ENCODE measurements at places on chromosomes 1 and 21.

DNA sequence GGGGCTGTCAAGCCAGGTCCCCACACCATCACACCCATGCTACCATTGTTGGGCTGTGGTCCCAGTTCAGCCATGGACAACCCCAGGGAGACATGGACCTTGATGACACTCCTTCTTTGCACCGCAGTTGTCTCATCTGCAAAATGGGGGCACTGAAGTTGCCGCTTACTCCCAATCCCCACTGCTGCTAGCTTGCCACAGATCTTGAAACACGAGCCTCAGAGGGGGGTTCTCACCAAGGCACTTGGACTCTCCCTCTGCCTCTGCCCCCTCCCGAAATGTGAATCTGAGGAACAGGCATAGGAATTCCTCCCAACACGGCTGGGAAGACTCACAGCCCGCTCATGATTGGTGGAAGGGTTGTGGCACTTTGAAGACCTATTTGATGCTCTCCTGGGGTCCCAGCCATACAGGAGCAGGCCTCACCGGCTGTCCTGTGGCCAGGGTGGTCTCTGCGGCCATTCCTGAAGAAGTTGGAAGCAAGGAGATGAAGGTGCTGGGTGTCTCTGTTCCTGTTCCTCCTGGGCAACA lies 31.1 kb downstream of the RUNX3 start:
- no peak for DNase-seq

GRCh38 chr1:226609836-226610455 lies 61.4 kb downstream of the STUM start:
- DNase-seq = no peak

DNA sequence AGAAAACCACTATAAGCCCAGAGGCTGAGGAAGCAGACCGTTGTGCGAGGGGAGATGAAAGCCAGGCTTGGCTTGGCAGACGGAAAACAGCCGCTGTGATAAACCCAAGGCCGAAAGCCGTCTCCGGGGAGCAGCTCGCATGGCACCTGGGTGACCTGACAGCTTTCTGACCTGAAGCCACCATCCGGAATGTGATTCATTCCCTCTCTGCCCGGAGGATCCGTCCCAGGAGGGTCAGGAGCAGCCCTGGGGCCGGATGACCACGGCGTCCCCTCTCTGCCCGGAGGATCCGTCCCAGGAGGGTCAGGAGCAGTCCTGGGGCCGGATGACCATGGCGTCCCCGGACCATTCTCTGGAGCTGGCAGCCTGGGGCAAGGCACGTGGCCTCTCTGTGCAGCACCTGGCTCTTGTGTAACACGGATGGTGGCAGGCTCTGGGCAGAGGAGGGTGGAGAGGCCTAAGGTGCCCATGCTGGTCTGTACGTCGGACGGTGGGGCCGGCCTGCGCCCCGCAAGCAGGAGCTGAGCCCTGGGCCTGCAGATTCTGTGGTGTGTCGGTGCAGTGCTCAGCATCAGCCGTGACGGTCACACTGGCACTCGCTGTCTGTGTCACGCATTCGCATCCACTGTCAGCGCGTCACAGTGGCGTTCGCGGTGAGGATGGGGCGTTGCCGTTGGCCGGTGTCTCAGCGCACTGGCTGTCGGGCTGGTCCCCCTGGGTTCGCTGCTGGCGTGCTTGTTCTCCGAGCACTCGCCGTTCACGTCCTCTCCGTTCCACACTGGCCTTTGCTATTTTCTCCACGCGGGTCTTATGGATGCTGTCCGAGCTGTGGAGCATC lies 50.3 kb downstream of the SLX9 start:
- no peak for DNase-seq

- DNase-seq = no peak
Observed at GRCh38 chr1:51327386-51327785, 3.0 kb downstream of the TTC39A start.

GRCh38 chr1:89171067-89171438 lies 4.8 kb downstream of the GBP7 start:
- no peak for DNase-seq

DNA sequence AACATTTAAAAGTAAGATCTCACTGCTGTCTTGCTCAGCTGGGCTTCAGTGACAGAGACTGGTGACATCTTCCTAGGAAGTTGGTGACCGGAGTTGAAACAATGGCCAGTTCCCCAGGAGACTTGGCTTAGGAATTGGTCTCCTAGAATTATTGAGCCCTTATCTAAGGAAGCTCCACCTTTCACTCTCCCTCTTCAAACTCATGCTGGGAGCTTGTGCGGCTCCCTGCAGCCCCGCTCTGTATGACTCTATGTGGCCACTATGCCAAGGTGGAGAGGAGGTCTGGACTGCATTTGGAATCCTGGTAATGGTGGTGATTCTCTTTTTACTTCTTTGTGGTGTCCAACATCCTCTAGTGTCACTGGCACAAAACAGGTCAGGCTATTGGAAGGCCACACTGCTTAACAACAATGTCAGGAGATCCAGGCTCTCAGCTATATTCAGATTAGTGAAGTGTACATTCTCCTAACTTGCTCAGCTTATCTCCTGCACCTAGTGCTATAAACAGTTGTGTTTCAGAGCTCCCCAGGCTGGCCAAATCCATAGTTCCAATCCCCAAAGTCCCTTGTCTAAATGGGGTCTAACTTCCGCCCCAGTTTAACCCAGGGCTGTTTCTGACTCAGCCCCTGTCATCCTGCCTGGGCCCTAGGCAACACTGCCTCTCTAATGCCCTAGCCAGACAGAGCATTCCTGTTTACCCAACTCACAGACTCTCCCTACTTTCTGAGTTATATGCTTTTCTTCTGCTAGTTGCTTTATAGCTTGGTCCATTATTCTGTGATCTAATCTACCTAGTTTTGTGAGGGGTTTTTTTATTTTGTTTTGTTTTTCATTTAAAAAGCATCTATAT lies 18.3 kb downstream of the ATP2B4 start:
- DNase-seq = no peak

GRCh38 chr1:228853637-228854036 lies 118.4 kb downstream of the RHOU start:
- no peak for DNase-seq

DNA sequence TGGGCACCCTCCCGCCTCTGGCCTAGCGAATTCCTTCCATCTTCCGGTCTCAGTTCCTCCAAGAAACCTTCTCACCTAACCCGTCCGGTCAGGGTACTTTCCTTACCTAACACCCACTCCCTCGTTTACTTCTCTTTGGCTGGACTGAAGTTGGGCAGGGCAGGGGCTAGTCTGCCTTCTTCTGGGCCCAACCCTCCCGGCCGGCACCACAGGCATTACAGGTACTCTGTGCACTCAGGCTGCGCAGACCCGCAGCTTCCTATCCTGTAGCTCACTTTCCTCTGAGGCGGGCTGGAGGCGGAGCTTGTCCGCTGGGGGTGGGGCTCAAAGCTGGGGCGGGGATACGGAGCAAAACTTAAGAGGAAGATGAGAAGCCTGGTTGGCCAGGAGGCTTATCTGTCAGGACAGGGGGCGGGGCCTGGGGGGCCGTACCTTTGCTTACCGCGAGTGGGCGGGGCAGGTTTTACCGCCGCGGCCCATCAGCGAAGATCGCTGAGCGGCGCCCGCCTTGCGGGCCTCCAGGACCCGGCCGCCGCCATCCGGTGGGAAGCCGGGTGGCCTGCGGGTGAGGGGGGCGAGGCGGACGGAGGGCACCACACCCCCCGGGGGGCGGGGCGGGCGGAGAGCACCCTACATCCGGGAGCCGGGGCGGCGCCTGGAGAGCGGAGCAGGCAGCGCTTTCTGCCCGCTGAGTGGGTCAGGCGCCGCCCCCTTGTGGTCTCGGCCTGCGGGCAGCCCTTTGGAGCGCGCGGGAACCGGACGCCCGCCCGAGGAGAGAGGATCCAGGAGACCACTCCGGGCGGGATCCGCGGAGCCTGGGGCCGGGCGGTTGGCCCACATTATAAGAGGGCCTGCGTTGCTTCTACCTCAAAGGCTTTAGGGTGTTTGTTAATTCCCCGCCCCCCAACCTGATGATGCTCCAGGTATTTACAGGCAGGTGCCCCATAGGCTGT lies 31.9 kb downstream of the ZNF648 start:
- peak; percentile 97 for DNase-seq

GRCh38 chr1:178438432-178438831 lies 58.3 kb downstream of the CLEC20A start:
- DNase-seq = no peak

GRCh38 chr21:42413500-42413899 lies 9.8 kb downstream of the UBASH3A start:
- no peak for DNase-seq
